ENCODE measurements at places on chromosomes 11 and 22. TPM values are rescaled to one million over a fixed set of nuclear protein-coding genes. Genes with fewer than 3 reads are reported as not detected.

DNA sequence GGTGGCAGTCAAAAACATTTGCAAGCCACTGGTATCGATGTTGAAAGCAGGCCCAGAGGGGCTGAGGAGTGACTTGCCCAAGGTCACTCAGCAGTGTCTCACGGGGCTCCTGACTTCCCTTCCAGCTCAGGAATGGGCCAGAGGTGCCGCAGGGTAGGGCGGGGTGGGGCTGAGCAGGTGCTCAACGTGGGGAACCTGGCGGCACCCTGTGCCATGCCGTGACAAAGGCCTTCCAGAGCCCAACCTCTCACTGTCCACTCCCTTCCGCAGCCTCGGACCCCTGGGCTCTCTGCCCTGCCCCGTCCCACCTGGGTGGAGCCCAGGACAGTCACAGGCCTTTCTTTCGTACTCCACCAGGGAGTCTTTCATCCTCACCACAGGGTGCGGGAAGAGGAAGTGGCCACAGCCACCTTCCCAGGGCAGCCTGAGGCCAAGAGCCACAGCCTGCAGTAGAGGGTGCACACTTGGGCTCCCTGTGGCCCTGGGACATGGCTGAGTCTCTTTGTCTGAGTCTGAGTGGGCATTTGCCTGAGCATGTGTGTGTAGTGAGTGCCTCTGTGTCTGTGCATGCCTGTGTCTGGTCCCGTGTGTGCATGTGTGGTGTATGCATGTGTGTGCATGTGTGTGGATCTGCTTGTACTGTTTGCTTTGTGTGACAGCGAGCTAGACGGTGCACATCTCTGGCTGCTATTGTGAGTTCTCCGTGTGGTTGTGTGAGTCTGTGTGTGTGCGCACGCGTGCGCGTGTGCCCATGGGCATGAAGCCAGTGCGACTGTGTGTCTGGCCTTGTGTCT is 6.0 kb upstream of the LIF start:
- no peak for DNase-seq

GRCh38 chr22:47287516-47287915 is 525.1 kb downstream of the TBC1D22A start:
- DNase-seq: no peak

GRCh38 chr22:50737728-50738648 is at the start of gene ACR:
ACR (plus strand) TSS chr22:50738204; CDS start chr22:50738236, 32 bp downstream.
- peak; percentile 50 for DNase-seq

The BIK gene
- total RNA-seq: not detected

DNA sequence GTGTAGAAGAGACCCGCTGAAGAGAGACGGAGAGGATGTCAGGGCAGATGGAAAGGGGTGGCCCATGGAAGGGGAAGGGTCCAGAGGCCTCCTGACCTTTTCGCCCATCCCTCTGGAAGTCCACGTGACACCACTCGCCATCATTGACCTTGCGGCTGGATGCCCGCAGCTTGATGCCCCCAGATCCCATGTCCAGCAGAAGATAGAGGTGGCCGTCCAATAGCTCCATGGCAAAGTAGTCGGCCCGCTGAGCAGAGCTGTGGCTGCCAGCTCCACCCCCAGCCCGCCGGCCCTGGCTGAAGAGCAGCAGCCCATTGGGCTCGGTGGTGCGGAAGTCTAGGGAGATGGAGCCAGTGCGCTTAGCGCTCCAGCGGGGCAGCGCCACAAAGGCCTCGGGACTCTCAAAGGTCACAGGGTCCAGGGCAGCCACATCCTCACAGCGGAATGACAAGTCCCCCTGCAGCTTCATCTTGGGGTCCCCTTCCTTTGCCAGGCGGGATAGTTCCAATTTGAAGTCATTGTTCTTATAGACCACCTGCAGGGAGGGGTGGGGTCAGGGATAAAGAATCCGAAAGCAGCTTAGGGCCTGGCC is 55.7 kb downstream of the NRXN2 start:
- peak; percentile 66 for DNase-seq

GRCh38 chr22:29541845-29542244 is 11.7 kb downstream of the THOC5 start:
- no peak for DNase-seq

DNA sequence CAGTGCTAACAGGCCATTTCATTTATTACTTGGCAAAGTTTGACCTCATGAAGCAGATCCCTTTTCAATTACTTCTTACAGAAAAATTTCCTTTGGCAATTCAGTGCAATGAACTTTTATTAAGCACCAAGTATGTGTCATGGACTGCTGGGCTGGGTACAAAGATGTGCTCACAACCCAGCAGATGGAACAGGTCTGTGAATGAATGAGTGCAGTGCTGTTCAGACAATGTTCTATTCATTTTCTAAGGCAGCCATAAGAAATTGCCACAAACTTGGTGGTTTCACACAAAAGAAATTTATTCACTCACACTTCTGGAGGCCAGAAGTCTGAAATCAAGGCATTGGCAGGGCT is 428.5 kb downstream of the SOX6 start:
- DNase-seq: no peak

DNA sequence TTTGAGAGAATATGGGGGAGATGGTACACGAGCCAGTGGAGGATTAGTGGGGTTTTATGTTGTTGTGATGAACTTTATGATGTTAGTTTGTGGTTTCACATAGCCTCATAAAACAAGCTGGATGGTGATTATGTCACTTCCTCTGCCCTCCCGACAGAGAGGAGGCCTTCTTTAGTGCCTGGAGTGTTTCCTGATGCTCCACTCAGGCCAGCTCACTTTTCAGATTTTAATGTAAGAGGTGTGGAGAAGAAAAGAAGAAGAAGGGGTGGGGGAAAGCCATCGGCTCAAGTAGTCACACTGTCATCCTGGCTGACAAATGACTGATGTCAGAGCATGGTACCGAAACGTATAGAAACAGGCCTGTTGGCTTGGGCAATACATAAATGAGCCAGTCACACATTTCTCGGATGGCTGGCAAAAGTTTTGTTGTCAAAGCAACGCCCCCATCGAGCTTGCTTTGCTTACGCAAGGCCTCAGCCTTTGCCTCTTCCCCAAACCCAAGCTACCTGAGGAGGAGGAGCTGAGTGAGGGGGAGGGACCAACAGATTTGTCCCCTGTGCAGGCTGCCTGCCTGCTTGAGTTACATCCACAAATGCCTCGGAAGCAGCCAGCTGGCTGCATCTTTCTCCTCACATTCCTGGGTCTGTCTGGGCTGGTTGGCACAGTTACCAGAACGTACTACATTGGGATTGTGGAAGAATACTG is at the start of gene HEPHL1:
Gene HEPHL1 (plus strand): TSS at position 578 of the 705 bp plus-strand sequence. CDS start 15 bp downstream, at position 593.
- no peak for DNase-seq

DNA sequence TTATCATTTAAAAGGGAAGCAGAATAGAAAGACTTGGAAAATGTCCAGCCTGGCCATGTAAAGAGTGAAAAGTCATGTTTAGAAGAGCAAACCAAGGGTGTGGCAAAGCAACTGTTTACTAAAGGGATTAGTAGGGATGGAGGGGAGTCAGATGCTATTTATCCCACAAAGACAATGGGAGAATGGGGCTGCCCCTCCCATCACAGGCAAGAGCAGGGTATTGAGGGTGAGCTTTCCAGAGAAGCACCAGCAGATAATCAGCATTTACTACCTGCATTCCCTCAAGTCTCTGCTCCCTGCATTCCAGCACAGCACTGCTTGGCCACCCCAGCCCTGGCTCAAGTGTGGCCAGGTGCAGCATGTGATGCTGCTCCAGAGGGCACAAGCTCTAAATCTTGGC is 18.5 kb upstream of the QSER1 start:
- DNase-seq: no peak

- DNase-seq: no peak
These were observed 282.3 kb downstream of the ST3GAL4 start for GRCh38 chr11:126637795-126638175.

- DNase-seq: no peak
These were observed 12.2 kb downstream of the OR8D1 start for GRCh38 chr11:124301548-124301947.

DNA sequence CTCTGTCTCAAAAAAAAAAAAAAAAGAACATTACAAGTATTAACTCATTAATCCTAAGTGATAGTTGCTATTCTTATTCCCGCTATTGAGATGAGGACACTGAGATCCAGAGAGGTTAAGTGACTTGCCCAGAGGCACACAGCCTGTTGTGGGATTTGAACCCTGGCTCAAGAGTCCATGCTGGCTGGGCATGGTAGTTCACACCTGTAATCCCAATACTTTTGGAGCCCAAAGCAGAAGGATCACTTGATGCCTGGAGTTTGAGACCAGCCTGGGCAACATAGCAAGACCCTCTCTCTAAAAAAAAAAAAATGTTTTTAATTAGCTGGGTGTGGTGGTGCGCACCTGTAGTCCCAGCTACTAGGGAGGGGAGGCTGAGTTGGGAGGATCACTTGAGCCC is 4.1 kb downstream of the GCAT start:
- DNase-seq: no peak

- no peak for DNase-seq
These were observed 147.0 kb downstream of the TBC1D22A start for GRCh38 chr22:46909237-46910030.

The KCTD14 gene
- total RNA-seq: 0.51 TPM

DNA sequence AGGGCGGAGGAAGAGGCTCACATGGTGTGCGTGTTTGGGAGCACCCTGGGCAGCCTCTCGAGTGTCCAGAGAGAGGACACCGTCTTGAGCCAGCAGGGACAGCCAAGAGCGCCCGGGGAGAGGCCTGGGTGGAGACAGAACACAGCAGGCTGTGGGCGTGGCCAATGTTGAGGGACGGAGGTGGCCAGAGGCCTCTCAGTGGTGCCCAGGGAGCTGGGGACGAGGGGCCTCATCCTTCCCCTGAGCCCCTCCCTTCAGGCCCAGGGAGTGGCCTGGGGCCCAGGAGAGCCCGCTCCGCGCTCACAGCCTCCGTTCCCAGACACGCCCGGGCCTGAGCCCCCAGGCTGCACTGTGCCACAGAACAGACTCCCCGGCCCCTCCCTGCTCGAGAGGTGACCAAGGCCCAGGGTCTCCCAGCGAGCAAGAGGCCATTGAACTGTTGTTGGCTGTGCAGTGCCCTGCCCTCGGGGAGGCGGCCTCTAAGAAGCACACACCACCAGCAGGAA is 48.4 kb downstream of the CDKN1C start:
- peak; percentile 94 for DNase-seq

- DNase-seq: no peak
These were observed 89.0 kb downstream of the RELT start for GRCh38 chr11:73465023-73465675.

DNA sequence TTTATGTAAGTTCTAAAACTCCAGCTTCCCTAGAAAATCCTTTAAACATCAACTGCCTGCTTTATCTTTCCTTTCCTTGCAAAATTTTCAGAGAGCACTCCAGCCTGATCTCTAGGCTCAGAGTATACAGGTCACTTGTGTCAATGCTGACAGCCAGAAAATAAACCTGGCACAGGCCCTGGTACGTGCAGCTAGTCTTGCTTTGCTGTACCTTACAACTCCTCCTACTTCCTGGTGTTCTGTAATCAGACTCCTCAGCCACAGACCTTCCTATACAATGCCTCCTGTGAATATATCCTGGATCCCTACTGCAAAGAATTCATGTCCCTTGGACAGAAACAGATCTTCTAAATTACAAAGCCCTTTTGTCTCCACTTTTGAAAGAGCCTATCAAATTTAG is 24.2 kb upstream of the TMEM123 start:
- DNase-seq: no peak

DNA sequence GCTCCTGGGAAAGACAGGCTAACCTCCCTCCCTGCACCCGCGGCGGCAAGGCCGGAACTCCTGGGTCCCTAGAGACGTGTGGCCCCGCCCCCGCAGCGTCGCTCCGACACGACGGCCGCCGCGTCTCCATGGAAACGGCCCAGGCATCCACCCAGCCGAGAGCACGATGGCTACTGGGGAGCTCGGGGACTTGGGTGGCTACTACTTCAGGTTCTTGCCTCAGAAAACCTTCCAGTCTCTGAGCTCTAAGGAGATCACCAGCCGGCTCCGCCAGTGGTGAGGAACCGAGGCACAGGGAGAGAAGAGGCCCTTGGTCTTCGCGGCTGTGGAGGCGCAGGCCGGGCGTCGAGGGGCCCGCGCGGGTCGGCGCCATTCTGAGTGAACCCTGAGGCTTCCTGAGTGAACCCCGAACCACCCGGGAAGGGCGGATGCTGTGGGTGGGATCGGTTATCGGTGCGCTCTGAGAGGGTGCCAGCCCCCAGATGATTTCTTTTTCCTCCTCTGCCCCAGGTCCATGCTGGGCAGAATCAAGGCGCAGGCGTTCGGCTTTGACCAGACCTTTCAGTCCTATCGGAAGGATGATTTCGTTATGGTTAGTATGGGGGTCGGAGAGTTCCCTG is at the start of gene CFAP300:
Gene CFAP300 (plus strand): TSS at position 133 of the 620 bp plus-strand sequence. CDS start 34 bp downstream, at position 167.
- peak; percentile 97 for DNase-seq

- no peak for DNase-seq
These were observed 370.5 kb downstream of the CNTN5 start for GRCh38 chr11:99391245-99391644.
